SW480 (cell line): ENCODE measurements at places on chromosomes 11 and 22.

DNA sequence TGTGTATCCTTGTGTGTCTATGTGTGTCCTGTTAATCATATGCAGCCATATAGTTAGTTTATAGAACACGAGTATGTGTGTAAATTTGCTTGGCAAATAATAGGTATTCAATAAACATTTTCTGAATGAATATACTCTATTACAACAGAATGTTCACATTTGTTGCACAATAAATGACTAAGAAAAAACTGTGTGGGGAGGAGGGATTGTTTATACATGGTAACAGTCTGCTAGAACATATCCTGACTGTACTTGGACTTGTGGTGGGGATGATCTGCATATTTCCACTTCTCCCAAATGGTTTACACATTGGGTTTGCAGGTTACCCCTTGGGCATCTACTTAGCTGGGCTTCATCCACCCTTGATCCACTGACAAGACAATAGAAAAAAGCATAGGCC is 194.6 kb downstream of the INSC start:
- no peak for DNase-seq

GRCh38 chr22:42114721-42115120 is 15.9 kb downstream of the CYP2D6 start:
- DNase-seq, result peak; percentile 10

DNA sequence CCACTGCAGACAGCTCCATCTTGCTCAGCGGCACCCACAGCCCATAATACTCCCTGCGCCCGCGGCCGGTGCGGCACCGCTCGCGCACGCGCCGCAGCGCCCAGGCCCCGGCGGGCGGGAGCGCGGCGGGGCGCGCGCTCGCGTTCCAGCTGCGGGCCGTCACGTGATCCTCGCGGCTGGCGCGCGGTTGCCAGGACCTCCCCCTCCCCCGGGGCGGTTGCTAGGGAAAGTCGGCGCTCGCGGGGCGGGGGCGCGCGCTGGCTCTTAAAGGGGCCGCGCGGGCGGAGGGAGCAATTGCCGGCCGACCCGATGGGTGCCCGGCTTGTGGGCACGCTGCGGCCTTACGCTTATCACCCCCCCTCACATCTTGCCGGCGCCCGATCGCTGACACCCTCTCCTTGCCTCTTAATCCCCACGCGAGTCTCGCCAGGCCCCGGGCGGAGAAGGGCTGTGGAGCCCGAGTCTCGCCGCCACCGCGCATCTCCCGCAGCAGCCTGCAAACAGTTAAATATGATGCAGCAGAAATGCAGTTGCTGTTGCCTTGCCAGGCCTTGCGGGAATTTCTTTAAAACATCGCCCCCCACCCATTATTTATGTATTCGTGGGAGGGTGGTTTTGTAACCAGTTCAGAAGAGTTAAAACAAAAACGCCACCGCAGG is at the start of gene CBX6:
Gene CBX6 (minus strand): TSS at position 45 of the 659 bp plus-strand sequence. CDS start 26 bp downstream, at position 19.
- DNase-seq, result peak; percentile 88

DNA sequence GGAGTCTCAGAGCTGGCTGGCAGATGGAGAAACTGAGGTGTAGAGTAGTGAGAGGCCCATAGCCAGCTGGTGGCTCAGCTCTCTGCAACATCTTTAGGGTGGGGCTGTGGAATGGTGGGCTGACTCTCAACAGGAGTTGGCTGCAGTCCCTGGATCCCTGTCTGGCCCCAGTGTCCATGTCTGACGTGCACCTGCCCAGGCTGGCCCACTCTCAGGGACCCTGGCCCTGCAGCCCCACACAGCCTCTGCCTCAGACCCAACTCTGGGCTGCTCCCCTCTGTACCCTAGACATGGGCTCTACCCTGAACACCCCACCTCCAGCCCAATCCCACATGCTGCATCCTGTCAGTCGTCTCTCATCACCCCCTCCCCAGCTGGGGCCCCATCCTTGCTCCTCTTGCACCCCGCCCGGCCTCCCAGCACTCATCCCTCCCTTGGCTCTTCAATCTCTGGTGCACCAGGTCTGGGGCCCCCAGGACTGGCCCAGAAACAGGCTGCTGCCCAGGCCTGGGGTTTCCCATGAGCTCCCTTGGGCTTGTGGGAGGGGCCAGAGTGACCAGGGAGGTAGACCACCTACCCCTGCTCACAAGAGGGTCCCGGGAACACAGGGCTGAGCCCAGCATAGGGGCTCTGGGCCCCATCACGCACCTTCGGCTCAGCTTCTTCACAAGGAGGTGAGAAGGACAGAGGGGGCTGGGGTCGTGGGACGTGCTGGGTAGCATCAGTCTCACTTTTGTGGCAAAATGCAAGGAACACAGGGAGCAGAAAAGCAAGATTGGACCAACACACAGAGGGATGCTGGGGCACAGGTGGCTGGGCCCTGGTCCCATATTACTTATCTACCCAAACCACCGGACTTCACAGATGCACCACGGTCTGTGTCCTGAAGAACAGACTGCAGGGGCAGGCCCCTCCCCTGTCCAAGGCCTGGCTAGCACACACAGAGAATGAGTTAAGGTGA is 31.5 kb downstream of the ARVCF start:
- DNase-seq, result no peak

DNA sequence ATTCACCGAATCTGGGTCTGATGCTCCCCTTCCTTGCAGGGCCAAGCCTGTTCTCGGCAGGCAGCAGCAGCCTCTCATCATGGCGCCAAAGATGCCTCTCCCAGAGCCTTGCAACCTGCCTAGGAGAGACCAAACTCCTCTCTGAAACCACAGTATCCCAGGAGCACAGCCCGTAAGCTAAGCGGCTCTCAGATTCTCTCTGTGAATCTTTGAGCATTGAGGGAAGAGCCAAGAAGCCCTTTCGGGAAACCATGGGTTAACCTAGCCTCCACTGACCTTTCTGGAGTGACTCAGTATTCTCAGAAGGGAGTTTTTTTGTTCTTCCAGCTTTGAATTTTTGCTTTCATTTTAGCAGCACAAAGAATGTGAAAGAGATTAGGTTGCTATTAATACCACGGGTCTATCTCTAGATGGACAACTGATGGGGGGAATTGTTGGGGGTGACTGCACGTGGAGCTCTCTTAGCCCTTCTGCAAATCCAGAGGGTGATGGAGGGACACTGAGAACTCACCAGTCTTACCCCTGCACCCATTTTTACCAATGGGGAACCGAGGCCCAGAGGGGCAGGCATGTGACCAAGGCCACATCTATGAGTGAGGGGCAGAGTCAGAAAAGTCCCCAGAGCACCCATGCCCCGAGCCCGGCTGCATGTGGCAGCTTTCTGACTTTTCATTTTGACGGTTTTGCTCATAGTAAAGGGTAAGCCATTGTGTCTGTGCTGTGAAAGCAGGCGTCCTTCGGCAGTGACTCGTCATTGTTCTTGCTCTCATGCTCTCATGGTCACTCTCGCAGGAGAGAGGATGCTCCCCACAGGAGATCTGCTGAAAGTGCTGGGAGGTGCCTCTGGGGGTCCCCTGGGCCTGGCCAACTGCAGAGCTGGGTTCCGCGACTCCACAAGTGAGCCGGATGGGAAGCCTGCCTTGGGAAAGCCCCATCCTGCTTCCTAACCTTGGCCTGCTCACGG is 36.0 kb downstream of the IRAG1 start:
- peak; percentile 77 for DNase-seq

DNA sequence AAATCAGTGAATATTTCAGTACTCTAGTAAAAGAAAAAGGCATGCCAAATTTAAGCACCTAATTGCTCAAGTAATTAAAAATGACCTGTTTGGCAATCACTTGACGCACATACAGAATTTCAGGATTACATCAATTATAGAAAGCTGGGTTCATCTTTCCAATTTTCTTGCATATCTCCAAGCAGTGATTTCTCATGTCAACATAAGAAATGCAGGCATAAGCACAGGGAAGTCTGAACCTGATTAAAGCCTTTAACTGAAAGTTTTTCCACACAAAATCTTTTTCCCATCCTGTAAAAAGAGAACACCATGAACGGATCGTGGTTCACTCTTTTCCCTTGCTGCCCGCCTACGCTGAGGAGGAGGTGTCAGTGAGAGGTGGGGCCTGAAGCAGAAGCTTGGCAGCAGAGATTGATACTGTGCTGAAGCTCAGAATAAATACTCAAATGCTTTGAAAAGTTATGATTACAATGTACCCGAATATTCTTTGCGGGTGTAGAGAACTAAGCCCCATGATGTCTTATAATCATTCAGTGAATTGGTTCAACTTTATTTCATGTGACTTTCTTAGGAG is 704.1 kb upstream of the CCDC90B start:
- no peak for DNase-seq

DNA sequence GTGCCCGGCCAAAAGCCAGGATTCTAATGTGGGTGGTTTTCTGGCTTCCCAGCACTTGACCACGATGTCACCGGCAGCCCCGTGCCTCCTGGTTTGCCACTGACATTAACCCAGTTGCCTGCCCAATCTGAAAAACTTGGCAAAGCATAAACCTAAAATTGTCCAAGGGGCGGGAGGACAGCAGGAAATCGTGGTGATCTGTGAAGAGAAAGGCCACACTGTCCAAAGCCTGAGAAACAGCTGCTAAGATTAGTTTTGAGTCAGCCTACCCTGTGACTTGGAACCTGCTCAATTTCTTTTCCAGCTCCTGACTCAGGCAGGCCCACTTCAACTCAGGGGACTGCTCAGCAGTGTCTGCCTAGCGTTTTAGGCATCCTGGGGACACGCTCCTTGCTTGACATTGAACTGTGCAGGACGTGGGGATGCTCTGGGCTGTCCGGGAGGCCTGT is 8.2 kb upstream of the F2 start:
- no peak for DNase-seq

DNA sequence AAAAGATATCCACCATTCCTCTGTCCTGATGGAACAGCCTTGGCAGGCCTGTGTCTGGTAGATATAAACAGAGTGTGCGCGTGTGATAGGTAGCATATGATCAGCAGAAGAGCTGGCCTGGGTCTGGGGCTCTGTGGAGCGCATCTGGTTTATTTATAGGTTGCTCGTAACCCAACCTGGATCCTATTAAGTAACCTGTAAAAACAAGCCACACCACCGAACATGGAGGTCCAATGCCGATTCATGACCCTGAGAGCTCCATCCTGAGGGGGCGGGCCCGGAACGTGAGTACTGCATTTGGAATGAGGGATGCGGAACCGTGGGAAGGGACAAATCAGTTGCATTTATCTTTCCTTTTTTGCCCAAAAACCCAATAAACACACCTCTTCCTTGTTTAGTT is 31.9 kb upstream of the APOL5 start:
- no peak for DNase-seq

DNA sequence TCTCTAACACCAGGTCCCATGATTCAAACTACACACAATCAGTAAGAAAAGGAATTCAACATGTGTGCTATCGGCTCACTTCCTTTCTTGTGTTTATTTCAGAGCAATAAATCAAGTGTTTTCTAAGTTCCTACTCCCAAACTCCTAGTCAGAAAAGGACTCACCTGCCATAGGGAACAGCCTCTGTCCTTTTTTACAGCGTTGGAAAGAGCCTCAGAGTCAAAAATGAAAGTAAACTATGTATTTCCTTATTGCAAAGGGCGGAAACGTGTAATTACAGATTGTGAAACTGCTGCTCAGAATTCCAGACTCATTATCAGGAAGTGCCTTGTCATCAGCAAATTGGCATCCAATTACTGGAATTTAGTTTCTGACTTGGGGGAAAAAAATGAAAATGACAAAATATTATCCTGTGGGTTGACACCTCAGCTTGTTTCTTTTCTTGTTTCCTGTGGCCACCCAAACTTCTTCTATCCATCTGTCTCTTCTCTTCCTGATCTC is at the start of gene CASP4:
Gene CASP4 (minus strand): TSS at position 220 of the 501 bp plus-strand sequence. CDS start 49 bp downstream, at position 171.
- peak; percentile 69 for DNase-seq

DNA sequence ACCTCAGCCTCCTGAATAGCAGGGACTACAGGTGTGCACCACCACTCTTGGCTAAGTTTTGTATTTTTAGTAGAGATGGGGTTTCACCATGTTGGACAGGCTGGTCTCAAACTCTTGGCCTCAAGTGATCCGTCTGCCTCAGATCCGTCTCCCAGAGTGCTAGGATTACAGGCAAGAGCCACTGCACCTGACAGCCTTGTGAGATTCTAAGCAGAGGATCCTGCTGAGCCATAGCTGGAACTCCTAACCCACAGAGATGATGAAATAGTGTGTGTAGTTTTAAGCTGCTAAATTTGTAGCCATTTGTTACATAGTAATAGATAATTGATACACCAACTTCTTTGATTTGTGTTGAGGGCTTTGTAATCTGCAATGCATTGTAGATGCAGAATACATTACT is 51.1 kb downstream of the CLMP start:
- no peak for DNase-seq

DNA sequence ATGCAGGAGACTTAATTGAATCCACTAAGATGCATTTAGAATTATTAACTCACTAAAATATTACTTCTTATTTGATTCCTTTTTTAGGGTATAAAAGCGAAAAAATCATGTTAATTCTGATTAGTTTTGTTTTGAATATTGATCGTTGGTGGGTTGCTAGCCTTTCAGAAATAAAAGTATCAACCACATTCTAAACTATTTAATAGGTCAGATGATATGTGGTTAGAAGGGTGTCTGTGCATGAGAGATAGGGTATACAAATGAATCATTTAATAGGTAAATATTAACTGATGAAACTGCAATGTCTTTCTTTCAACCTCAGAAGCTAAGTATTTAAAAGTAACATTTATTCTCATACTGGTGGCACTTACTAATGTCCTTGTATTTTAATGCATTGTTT is 515.1 kb downstream of the CNTN5 start:
- no peak for DNase-seq

- no peak for DNase-seq
These were observed 3.0 kb downstream of the PRG2 start for GRCh38 chr11:57387289-57388030.

DNA sequence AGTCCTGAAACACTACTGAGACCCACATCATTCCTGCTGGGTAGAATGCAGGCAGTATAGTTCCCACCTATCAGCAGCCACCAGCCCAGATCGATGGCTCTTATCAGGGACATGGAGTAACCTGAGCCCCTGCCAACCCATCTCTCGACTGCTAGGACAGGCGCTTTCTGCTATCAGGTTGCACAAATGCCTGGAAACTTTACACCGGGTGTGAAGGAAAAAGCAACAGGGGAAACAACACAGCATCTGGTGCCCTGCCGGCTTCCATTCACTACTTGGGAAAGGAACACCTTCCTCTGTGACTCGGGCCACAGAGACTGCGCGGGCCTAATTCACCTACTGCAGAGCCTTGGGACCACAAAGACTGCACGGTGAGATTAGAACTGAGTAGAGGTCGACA is 18.5 kb downstream of the RBFOX2 start:
- no peak for DNase-seq

DNA sequence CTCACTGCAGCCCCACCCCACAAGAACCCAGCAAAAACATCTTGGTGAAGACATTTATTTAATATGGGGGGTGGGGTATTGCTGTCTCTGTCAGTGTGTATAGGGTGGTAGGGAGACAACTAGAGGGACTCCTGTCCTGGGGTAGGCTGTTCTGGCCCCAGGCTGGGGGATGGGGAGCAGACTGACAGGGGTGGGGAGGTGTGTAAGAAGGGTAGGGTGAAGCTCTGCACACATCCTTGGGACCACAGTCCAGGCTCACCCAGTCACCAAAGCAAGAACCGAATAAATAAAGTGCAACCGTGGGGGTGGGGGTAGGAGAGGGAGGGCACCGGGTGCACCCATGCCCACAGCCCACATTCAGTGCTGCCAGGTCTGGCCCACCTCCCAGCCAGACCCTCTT is 7.8 kb upstream of the HPX start:
- DNase-seq, result no peak
